NCI-H2171 (cell line): ENCODE measurements at places on chromosomes 16 and 17.

GRCh38 chr16:81832801-81833547, 53.9 kb downstream of the PLCG2 start:
- no peak for DNase-seq

DNA sequence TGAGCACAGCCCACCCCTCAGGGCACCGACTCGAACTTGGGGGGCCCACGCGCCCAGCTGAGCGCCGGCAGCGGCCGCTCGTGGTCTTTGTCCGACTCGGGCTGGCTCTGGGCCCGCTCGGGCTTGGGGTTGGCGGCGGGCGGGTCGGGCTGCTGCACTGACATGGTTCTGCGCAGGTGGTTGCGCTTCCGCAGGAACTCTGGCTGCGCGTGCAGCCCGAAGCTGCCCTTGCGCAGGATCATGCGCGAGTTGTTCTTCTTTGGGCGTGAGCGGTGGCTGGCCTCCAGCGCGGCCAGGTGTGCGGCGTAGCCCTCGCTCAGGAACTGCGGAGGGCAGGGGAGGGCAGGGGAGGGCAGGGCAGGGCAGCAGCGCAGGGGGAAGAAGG, 11.1 kb downstream of the PIMREG start:
- DNase-seq = no peak

DNA sequence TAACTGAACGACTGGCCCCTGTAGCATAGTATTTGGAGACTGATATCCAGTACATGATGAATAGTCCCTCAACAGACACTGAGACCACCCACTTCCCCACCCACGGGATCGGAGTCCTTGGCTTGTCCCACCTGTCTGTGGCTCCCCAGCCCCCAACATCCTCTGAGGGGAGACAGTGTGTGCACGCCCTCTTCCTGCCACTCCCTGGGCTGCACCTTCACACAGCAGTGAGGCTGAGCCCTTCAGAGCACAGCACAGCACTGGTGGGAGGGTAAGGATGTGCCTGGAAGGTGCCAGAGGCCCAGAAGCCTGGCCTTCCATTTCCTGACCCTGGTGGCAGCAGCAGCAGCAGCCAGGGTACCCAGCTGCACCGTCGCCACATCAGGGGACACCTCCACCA, 11.0 kb downstream of the DNASE1 start:
- no peak for DNase-seq

GRCh38 chr16:26647870-26648269, 418.9 kb upstream of the C16orf82 start:
- DNase-seq = no peak

DNA sequence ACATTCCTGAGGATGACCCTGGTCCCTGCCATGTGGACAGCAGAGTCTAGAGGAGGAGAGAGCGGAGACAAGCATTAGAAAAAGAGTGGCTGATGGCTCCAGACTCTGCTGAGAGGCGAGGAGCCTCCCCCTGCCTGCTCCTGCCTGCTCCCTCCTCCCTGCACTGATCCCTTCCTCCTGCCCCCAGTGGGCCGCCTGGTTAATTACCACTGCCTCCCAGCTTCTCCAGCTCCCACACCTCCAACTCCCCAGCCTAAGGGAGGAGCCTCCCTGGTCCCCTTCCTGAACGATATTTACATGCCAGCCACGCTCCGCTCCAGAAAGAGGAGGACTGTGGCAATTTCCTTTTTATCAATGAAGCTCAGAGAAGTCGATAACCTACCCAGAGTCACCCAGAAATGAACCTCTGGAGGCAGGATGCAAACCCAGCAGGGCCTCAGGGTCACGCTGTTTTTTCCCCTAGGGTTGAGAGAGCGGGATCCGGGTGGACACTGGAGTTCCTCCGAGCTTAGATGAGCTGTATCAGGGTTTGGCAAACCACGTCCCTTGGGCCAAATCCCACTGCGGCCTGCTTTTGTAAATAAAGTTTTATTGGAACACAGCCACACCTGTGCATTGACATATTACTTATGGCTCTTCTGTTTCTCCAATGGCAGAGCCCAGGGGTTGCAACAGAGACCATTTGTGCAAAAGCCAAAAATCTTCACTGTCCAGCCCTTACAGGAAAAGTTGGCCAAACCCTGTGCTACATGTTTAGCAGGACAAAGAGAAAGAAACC, 27.1 kb upstream of the JPH3 start:
- DNase-seq = no peak

DNA sequence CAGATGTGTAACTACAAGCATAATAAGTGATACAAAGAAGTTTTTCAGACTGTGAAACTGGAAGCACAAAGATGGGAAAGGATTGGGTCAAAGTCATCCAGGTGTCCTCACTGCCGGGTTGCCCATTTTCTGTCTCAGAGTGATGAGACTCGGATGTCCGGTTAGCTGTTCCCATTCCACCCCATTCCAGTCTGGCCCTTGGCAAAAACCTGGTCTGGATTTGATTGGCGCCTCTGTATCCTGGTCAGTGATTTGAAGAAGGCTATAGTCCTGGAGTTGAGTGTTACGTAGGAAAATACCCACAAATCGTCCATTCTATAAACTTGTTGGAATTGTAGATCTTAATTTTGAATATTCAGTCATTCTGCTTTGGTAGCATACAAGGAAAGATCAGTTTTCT, 19.9 kb upstream of the PHKG2 start:
- no peak for DNase-seq

- DNase-seq = no peak
Measured at GRCh38 chr17:2949469-2950044, 113.8 kb downstream of the OR1D5 start.

DNA sequence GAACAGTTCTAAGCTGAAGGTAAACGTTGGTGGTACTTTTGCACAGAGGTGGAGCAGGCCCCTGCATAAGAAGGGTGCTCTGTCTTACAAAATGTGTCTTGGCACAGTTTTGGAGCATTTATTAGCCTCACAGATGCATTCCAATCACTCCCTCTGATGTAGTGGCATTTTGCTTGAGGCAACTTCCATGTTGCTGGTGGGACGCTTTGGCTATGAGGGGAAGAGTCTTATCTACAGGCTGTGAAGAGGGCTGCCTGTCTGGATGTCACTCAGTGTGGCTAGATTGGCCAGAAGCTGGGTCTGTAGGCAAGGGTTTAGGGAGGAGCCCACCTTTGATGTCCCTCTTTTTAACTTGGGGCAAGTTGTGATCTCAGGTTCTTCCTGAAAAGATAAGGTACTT, 2.6 kb upstream of the RARA start:
- DNase-seq = no peak

GRCh38 chr17:9237053-9237410, 215.7 kb downstream of the NTN1 start:
- no peak for DNase-seq

GRCh38 chr16:35741546-35741945, 2282.1 kb downstream of the TP53TG3F start:
- DNase-seq = no peak

DNA sequence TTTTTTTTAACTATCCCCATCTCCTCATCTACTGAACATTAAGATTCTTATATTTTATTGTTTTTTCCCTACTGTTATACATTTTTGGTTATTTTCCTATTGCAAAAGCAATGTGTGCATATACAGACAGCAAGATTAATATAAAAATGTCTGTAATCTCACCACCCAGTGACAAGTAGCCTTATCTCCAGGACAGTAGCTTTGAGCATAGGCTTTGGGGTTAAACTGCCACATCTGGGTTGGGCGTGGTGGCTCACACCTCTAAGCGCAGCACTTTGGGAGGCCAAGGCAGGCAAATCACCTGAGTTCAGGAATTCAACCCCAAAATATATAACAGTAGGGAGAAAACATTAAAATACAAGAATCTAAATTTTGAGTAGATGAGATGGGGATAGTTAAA, 27.4 kb upstream of the SSTR2 start:
- DNase-seq = no peak

DNA sequence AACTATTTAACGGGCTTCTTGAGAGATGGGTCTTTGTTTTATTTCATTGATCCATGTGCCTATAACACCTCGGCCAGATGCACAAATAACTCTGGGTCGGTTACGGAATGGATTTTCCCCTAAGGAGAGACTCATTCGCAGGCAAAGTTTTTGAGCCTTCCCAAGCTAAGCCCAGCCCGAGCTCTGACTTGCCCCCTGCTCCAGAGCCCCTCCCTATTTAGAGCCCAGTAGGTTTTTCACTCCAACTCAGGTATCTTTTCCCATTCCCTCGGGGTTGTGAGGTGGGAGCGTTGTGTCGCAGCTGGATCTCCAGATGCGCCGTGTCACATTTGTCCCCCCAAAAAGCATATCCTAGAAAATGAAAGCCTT, 812 bp upstream of the MYOCD start:
- no peak for DNase-seq

DNA sequence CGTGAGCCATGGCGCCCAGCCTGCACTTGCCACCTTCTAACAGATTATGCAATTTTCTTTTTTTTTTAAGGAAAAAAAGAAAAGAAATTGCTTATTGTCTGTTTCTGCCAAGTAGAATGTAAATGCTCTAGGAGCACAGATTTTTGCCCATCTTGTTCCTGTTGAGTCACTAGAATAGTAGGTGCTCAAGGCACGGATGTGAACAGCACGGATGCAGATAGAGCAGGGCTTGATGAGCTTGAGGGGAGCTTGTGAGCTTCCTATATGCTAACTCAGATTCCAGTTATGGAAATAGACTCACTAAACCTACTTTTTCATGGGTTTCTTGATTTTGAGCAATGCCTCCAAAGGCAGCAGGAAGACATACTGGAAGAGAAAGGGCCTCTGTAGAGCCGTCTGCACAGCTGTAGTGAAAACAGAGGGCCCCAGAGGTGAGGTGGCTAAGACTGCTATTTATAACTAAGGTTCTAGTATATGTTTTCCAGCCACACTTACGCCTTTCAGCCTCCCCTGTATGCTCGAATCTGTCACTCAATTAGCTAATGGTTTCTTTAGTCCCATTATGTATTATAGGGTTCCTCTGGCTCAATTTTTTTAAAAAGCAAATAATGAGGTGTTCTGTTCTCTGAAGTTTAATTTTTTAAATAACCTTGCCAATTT, 72.8 kb downstream of the WWP2 start:
- no peak for DNase-seq

- DNase-seq = no peak
Measured at GRCh38 chr16:16009401-16009800, 60.0 kb downstream of the ABCC1 start.

DNA sequence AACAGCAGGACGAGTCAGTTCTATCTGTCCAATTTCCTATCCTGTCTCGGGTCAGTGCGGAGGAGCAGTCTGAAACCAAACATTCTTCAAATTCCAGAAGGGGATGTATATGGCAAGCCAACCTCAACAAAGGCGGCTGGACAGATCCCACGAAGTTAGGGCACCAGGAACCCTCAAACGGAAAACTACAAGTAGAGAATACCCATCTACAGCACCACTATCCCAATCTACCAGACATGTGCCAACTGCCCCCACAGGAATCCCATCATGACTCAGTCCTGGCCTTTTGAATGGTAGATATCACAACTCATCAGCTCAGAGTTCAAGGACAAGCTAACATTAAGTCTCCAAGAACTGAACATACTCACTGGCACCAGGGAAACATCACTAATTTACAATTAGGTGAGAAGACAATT, 2.3 kb downstream of the NAT9 start:
- DNase-seq = no peak

GRCh38 chr16:26050472-26050871, 358.7 kb downstream of the HS3ST4 start:
- no peak for DNase-seq

- DNase-seq = no peak
Measured at GRCh38 chr16:7722761-7723160, 390.1 kb downstream of the RBFOX1 start.

DNA sequence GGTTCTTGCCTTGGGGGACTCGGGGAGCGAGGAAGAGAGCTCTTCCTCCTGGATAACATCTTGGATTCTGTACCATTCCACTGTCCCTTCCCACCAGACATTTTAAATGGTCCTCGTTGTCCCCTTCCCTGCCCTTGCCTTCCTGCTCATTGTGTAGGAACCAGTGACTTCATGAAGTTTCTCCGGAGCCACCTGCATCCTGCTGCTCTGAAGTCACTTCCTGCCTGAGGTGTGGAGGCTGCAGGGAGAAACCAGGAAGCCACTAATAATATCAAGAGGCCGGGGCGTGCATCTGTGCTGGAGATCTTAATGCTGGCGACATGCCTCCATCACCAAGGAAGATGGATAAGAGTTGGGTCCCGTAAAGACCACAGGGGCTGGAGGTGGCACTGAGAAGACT, 6.2 kb upstream of the SLC16A13 start:
- no peak for DNase-seq

DNA sequence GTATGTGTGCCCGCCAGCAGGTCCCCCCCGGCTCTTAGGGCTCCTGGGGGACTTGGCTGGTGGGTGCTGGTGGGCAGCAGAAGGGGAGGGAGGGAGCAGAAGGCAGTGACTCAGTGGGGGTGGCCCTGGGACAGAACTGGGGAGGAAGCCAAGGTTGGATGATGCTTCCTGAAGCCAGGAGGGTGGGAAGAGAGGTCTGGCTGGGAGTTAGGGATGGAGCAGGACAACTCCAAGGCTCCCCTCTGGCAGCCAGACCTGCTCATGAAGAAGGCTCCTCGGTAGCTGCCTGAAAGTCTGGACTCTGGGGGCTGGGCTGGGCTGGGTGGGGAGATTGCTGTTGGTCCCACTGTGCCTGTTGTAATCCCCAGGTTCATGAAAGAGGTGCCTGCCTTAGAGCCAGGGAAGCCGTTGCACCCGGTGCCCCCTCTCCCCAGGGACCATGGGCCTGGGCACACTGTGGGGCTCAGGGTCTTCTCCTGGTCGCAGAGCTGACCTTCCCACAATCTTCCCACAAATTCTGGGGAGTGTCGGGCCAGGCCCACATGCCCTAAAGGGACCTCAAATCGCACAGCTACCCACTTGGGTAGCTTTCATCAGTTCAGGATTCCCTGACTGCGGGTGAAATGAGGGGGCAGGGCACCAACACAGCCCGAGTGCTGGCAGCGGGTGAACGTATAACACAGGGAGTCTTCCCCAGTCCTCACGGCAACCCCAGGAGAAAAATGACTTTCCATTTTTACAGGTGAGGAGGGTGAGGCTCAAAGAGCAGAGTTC, 1.1 kb upstream of the PLEKHG4 start:
- DNase-seq = no peak

GRCh38 chr16:65235339-65236177, 113.7 kb upstream of the CDH11 start:
- no peak for DNase-seq

DNA sequence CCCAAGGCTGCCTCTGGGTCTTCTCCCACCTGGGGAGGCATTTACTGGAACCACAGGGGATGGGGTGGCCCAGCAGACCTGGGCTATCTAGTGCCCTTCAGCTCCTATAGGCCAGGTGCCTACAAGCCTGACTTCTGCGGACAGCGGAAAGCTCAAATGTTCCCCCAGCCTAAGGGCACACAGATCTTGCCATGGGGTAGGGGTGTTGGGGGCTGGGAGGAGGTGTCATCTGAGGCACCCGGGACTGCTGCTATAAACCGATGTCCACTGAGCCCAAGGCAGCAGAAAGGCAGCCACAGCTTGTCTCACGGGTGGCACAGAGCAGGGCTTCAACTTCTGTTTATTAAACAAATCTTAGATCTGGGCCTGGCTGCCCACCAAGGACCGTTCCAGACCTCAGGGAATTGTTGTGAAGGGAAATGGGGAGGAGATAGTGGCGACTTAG, 3.6 kb downstream of the MYO1C start:
- no peak for DNase-seq
